ENCODE measurements at places on chromosomes 4 and X. TPM values are rescaled to one million over a fixed set of nuclear protein-coding genes. Genes with fewer than 3 reads are reported as not detected.

- DNase-seq, result no peak
These were observed 304.7 kb upstream of the GATB start for GRCh38 chr4:152065545-152065944.

- DNase-seq, result no peak
These were observed 5.5 kb upstream of the MXD4 start for GRCh38 chr4:2267320-2267811.

- no peak for DNase-seq
These were observed 4.2 kb downstream of the NEUROG2 start for GRCh38 chr4:112511803-112512118.

GRCh38 chr4:25770847-25771246, 91.9 kb downstream of the SEL1L3 start:
- no peak for DNase-seq

GRCh38 chrX:15579778-15580747, 20.7 kb downstream of the ACE2 start:
- peak; percentile 6 for DNase-seq

GRCh38 chrX:143757887-143758286, 37.3 kb upstream of the SPANXN2 start:
- DNase-seq, result no peak

GRCh38 chr4:159077702-159078495, 25.0 kb upstream of the RAPGEF2 start:
- peak; percentile 25 for DNase-seq

- DNase-seq, result peak; percentile 3
These were observed 867.6 kb upstream of the PCDH7 start for GRCh38 chr4:29852537-29852936.

DNA sequence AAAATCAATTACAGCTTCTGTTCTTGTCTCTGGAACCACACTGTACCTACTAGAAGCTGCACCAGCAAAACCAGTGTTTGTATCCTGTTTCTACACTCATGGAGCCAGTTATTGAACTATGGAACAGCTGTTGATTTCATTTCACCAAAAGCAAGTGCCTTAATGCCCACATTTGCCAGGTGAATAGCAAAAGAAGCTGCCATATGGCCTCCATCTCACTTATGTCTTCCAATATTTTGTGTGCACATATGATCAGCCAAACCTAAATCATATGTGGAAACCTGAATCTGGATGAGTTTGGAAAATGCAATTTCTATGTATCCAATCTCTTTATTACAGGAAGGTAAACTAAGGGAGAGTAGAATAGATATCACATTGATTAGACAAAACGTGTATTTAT, 415.8 kb upstream of the GRID2 start:
- no peak for DNase-seq

GRCh38 chr4:128604840-128605239, 204.7 kb upstream of the JADE1 start:
- no peak for DNase-seq

- DNase-seq, result no peak
These were observed 13.9 kb downstream of the PHF8 start for GRCh38 chrX:54030329-54030728.

GRCh38 chrX:109886122-109886761, 116.7 kb upstream of the TMEM164 start:
- DNase-seq, result peak; percentile 25

GRCh38 chrX:47160781-47161180, 15.8 kb downstream of the RBM10 start:
- DNase-seq, result no peak

DNA sequence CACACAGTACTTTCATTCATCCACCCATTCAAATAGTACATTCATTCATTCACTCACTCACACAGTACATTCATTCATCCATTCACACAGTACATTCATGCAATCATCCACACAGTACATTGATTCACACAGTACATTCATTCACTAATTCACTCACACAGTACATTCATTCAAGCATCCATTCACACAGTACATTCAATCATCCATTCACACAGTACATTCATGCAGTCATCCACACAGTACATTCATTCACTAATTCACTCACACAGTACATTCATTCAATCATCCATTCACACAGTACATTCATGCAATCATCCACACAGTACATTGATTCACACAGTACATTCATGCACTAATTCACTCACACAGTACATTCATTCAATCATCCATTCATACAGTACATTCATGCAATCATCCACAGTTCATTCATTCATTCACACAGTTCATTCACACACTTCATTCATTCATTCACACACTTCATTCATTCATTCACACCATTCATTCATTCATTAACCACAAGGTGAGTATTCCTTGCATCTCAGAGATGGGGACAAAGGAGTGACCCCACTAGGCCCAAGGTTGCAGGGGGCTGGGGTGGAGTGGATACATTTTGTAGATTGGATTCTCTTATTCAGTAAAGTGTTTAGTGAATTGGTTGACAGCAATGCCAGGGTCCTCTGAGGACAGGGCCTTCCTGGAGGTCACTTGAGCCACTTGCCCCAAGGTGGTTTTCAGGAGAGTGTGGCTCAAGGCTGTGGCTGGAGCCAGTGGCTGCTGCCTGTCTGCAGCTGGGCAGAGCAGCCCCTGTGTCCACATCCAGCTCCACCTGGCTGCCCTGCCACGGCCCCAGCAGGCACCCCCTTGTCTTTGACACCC, 4.3 kb upstream of the SPON2 start:
- DNase-seq, result no peak

- DNase-seq, result peak; percentile 89
These were observed 378.4 kb downstream of the ANKRD50 start for GRCh38 chr4:124334119-124334518.

DNA sequence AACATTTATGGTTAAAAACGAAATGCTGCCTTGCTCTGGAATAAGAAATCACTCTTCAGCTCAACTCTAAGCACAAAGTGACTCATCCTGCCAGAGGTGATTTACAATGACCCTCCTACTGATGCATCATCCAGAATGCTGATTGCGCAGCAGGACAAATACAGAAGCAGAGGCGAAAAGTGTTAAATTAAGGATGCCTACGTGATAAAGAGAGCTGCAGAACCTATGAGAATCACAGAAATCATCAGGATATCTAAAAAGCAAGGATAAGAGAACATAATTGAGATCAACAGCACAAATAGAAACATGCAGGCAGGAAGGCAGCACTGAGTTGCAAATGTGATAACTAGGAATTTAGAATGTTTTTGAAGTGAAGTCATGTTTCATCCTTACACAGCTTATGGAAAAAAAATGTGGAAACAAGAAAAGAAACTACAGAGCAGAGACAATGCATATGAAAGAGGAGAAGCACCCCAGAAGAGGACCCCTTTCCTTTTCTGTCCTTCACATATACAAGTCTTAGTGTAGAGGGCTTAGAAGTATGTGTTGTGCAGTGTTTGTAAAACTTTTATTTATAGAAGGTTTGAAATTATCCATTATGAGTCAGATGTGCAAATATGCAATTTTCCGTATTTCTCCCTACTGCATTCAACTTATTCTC, 188.4 kb downstream of the SLC7A11 start:
- peak; percentile 58 for DNase-seq

- peak; percentile 21 for DNase-seq
These were observed 1.3 kb downstream of the BDH2 start for GRCh38 chr4:103098341-103098740.

DNA sequence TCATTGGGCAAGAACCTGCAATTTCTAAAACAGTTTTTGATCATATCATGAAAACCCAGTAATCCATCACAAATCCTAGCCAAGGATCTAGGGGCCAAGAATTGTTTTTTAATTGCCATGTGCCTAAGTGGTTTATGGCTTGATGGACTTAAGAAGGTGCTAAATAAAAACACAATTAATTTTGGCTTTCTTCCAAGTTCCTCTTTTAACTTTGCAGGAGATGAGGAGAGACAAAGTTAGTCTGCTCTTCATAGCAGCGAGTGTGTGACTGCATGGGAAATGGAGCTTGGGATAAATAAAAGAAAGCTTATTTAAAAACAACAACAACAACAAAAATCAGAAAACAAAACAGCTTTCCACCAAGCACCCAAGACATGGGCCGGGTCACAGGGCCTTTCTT, 41.4 kb downstream of the ARHGEF9 start:
- no peak for DNase-seq

- no peak for DNase-seq
These were observed 24.6 kb upstream of the ARMCX4 start for GRCh38 chrX:101460669-101461068.

GRCh38 chr4:38691251-38692008, 27.4 kb downstream of the KLF3 start:
- DNase-seq, result peak; percentile 61

- DNase-seq, result peak; percentile 60
These were observed 147.4 kb downstream of the SMIM20 start for GRCh38 chr4:26061248-26061986.

DNA sequence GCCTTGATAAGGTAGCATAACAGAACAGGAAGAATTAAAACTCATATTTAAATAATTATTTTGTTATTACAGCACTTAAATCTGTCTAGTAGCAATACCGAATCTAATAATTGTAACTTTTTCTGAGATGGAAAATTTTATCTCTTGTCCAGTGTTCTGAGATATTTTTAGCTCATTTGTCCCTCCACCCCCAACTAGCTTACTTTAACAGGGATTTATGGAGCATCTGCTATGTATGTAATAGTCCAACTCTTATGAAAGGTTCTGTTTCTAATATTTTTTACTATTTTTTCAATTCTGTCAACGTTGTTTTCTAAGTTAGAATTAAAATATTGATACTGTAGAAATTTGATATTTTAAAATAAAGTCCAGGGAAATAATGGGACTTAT, 38.2 kb upstream of the NUDT6 start:
- peak; percentile 73 for DNase-seq

GRCh38 chrX:40729598-40730584, 5.5 kb downstream of the MED14 start:
- no peak for DNase-seq

GRCh38 chr4:151729731-151730559, 30.9 kb downstream of the GATB start:
- no peak for DNase-seq

DNA sequence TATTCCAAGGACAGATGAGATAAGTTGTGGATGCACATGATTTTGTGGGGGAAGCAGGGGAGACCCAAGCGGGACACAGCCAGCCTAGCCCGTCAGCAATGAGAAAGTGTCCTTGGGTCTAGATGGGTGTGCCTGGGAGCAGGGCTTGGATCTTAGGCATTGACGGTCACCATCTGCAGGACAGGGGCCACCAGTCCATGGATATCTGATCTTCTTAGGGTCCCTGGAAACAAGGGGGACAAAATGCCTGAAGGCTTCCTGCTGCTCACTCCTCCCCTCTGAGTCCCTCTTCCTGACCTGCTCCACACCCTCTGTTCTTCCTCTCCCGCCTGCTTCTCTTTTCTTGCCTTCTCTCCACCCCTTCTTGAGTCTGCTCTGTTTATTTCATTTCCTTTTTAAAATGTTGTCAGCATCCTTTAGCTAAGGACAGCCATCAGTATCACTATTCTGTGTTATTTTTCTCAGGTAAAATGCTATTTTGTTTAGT, 298.4 kb downstream of the RAPGEF2 start:
- DNase-seq, result peak; percentile 72

- DNase-seq, result no peak
These were observed 195.5 kb upstream of the ATP6AP2 start for GRCh38 chrX:40385256-40385655.

GRCh38 chr4:4519297-4519894, 22.5 kb downstream of the STX18 start:
- DNase-seq, result no peak

GRCh38 chrX:121283921-121284320, 236.5 kb downstream of the GLUD2 start:
- no peak for DNase-seq

DNA sequence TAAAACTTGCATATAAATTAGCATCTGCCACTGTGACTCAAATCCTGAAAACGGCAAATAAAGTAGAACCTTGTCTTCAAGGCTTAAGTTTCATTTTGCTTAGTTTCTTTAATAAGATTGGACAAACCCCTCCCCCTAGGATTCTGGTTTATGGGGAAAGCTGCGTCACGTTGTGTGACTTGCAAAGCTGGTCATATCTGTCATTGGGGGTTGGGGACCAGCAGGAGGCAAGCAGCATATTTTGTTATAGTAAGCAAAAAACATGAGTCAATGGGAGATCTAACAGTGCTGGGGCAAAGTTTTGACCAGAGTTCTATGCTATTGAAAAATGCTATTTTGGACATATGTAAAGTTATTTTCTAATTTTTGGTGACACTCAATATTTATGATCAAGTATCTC, 407.3 kb downstream of the PCDH18 start:
- peak; percentile 42 for DNase-seq

GRCh38 chr4:125268068-125268755, 46.5 kb upstream of the FAT4 start:
- no peak for DNase-seq

DNA sequence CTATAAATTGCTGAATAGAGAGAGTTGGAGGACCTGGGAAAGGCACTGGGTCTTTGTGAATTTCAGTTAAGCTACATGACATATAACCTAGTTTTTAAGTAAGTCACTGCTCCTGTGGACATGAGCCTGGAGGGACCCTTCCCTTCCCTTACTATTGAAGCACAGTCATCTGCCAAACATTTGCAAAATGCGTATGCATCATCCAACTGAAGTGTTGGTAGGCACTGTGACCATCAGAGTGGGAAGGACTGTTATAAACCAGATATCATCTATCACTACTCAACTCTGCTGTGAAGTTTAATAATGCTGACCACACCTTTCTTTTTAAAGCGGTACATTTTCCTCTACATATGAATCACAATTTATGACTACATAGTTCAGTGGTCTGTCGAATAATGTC, 5.2 kb downstream of the GABRA3 start:
- DNase-seq, result no peak

DNA sequence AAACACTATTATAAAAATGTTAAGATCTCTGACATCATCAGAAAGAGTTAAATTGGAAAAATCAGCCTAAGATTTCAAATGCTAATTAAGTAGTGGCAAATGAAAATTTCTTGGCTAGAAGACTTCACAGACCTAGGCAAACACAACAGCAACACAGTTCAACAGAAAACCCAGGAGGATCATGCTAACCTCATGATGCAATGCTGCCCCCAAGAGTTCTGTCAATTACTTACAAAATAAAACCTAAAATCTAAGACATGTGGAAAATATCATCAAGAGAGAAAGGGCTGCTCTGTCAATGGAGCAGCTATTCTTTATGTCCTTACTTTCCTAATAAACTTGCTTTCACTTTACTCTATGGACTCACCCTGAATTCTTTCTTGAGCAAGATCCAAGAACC, 21.0 kb downstream of the S100G start:
- peak; percentile 68 for DNase-seq

GRCh38 chr4:96455045-96455720, 615.3 kb downstream of the PDHA2 start:
- no peak for DNase-seq

DNA sequence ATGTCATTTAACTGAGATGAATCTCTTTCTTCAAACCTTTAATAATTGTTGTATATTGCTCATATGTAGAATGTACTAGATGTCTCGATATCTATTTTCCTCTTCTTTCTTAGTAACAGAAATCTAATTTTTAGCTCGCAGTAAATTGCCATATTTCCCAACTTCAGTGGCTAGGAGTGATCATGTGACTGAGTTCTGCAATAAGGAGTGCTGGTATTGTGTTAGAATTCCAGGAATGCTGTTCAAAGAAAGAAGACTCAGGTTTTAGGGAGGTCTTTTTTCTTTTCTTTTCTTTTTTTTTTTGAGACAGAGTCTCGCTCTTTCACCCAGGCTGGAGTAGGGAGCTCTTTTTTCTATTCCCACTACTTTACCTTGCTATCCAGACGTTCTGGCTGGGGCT, 81.7 kb downstream of the SLC10A7 start:
- DNase-seq, result no peak

The GATA1 gene
- polyA plus RNA-seq, result 0.98 TPM

The TCEAL6 gene
- polyA plus RNA-seq, result not detected

The LINC00632 gene
- polyA plus RNA-seq, result 18.8 TPM

The FDCSP gene
- polyA plus RNA-seq, result 0.29 TPM

The ODAPH gene
- not detected for polyA plus RNA-seq

The TMPRSS11F gene
- 0.11 TPM for polyA plus RNA-seq

The BEX2 gene
- polyA plus RNA-seq, result 43.2 TPM

The LNX1 gene
- 2.7 TPM for polyA plus RNA-seq

Data from muscle of leg (tissue), 16 donors.